ENCODE measurements at places on chromosomes 6 and 20. TPM values are rescaled to one million over a fixed set of nuclear protein-coding genes. Genes with fewer than 3 reads are reported as not detected.

Gene TAF11
- 49.4 TPM for total RNA-seq

Gene SH3BGRL2
- 10.8 TPM for total RNA-seq

Gene MUCL3
- total RNA-seq: not detected

Gene UNC93A
- total RNA-seq: not detected

Gene FOXF2
- total RNA-seq: not detected

Gene SPTLC3
- not detected for total RNA-seq

Gene LAMA5
- total RNA-seq: 86.4 TPM

Gene SPATS1
- total RNA-seq: not detected

Gene FAM217A
- total RNA-seq: not detected

Gene POFUT1
- total RNA-seq: 38.2 TPM

DNA sequence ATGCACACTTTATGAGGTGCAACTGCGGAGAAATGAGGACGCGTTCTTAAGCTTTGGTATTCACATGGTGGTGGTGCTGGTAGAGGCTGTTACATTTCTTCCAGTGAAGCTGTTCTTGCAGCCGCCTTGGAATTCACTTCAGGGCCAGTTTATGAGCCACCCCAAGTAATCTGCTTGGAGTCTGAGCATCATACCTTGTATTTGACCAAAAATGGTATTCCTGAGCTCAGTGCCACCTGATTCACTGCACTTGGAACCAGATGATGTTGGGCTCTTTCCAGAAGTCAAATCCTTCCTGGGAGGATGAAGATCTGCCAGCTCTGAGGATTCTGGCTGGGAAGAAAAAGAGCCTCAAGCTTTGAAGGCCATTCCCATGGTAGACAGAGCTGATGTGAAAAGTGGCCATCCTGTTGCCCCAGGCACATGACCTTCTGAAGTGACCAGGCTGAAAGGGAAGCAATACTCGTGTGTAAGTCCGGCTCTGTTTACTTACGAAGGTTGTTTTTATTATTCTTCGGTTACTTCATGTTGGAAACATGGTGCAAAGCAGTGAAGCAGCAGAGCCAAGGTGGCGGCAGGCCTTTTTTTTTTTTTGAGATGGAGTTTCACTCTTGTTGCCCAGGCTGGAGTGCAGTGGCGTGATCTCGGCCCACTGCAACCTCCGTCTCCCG, 7.7 kb downstream of the MANBAL start:
- H3K4me3 ChIP-seq: no peak overlapping the region
- H3K27me3 ChIP-seq: no peaks in the 10 kb centered on the region
- DNase-seq: no peak
- H3K27ac ChIP-seq: no peak overlapping the region

- no peaks in the 10 kb centered on the region for H3K4me1 ChIP-seq
- no peak for DNase-seq
- no peaks in the 10 kb centered on the region for H3K27me3 ChIP-seq
- no peak overlapping the region for H3K4me3 ChIP-seq
- H3K27ac ChIP-seq: no peak overlapping the region
These were observed 65.9 kb downstream of the PREP start for GRCh38 chr6:105336986-105337385.

DNA sequence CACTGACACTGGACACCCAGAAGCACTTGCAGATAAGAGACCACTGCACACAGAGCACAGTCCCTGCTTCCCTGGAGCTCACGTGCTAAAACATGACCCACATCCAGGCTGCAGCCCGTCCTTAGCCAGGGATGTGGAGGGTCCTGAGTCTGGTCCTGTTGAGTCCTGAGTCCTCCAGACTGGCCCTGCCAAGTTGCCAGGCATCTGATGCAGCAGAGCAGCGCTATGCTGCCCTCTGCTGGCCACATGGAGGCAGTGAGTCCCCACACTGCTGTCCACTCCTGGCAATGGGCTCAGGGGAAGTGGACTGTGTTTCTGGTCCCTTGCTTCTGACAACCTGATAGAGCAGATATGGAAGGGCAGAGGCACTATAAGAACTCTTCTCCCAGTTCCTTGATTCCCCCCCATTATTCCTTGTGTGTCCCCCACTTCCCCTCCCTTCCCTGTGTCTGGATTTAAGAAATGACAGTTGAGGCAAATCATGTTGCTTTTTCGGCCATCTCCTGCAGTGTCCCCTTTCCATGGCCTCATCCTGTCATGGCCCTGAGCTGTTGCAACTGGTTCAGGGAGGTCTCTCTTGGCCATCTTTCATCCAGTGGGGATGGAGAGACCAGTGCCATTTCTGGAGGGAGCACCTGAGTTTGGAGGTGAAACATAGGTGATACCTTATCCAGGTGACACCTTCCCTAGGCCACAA, 86.0 kb downstream of the DHX35 start:
- peak; percentile 87 for DNase-seq
- no peak overlapping the region for H3K4me3 ChIP-seq
- H3K4me1 ChIP-seq: peaks cover 16% of the 10 kb centered on the region
- H3K27me3 ChIP-seq: peaks cover 6% of the 10 kb centered on the region

GRCh38 chr6:75934643-75935472, 137.6 kb downstream of the IMPG1 start:
- no peaks in the 10 kb centered on the region for H3K27me3 ChIP-seq
- DNase-seq: peak; percentile 38
- no peaks in the 10 kb centered on the region for H3K36me3 ChIP-seq
- no peak overlapping the region for H3K4me3 ChIP-seq

- H3K4me1 ChIP-seq: peaks cover 63% of the 10 kb centered on the region
- no peak overlapping the region for H3K4me3 ChIP-seq
- DNase-seq: no peak
- peaks cover 63% of the 10 kb centered on the region for H3K36me3 ChIP-seq
- H3K27me3 ChIP-seq: no peaks in the 10 kb centered on the region
- no peak overlapping the region for H3K27ac ChIP-seq
These were observed 23.9 kb downstream of the NOL4L start for GRCh38 chr20:32560989-32561830.

- DNase-seq: no peak
- no peaks in the 10 kb centered on the region for H3K4me1 ChIP-seq
- H3K27ac ChIP-seq: no peak overlapping the region
- no peak overlapping the region for H3K4me3 ChIP-seq
- no peaks in the 10 kb centered on the region for H3K36me3 ChIP-seq
- no peaks in the 10 kb centered on the region for H3K27me3 ChIP-seq
These were observed 107.3 kb downstream of the EPB41L2 start for GRCh38 chr6:130955755-130956154.

DNA sequence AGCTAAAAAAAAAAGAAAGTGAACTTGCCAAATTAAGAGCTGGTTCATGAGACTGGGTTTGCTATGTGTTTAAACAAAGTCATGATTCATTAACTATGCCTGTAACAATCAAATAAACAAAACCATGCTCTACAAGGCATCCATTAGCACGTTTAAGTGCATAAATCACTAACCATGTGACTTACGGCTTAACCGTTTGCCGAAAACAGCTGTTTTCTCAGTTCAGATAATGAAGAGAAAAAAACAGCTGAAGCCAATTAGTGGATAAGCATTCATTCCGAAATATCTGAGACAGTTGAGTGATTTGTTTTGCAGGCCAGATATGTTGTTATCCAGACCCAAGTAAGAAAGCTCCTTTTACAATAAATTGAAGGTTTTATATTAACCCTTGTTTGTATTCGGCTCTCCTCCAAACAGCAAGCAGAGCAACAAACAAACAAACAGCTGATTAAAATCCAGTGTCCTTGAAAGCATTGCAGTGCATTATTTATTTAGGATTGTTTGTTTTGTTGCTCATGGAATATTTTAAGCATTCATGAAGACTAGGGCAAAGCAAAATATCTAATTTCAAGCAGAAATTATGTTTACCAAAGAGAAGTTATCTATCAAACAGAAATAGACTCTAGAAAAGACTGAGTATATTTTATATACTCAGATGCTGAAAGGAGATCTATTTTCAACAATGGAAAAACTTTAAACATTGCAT, 343.5 kb downstream of the RFPL4B start:
- no peak overlapping the region for H3K4me3 ChIP-seq
- H3K27me3 ChIP-seq: no peaks in the 10 kb centered on the region
- no peaks in the 10 kb centered on the region for H3K36me3 ChIP-seq
- no peak for DNase-seq

- no peak overlapping the region for H3K27ac ChIP-seq
- no peak overlapping the region for H3K4me3 ChIP-seq
- H3K27me3 ChIP-seq: no peaks in the 10 kb centered on the region
- no peaks in the 10 kb centered on the region for H3K36me3 ChIP-seq
- H3K4me1 ChIP-seq: no peaks in the 10 kb centered on the region
These were observed 261.3 kb downstream of the ESR1 start for GRCh38 chr6:152068622-152069261.

GRCh38 chr6:39835821-39836295, 43.7 kb downstream of the DAAM2 start:
- no peaks in the 10 kb centered on the region for H3K4me1 ChIP-seq
- no peaks in the 10 kb centered on the region for H3K36me3 ChIP-seq
- 0 out of 3 replicates have a peak, but pooled peaks cover 2% of the 10 kb centered on the region for H3K27me3 ChIP-seq
- no peak overlapping the region for H3K27ac ChIP-seq
- H3K4me3 ChIP-seq: no peak overlapping the region

DNA sequence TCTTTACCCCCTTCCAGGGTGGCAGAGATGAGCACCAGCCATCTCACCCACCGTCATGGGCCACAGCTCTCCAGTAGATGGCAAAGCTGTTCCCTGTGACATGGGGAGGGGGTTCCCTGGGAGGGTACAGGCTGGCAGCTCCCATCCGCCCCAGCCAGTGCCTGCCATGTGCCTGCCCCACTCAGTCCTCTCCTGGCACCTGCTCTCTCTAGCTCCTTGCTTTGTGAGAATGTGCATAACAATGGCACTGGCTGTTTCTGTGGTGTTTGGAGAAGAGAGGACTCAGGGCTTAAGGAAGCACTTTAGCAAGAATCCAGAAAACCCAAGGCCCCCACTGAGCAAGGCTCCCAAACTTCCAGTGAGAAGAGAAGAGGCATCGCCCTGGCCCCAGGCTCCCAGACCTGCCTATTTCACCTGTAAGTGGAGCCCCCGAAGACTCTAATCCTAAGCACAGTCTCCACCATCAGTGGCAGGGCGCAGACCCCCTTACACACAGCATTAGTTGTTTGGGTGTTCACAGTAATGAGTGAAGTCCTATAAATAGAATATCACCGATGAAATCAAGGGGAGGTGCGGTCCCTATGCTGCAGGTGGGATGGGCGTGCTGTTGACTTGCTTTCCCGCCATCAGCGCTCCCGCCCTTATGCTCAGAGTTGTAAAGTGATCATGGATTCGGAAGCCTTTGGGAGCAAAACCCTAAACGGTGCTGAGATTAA, 110.2 kb downstream of the AGPAT4 start:
- H3K27me3 ChIP-seq: no peaks in the 10 kb centered on the region
- DNase-seq: no peak
- H3K4me1 ChIP-seq: peaks cover 7% of the 10 kb centered on the region
- H3K4me3 ChIP-seq: no peak overlapping the region
- no peak overlapping the region for H3K27ac ChIP-seq

DNA sequence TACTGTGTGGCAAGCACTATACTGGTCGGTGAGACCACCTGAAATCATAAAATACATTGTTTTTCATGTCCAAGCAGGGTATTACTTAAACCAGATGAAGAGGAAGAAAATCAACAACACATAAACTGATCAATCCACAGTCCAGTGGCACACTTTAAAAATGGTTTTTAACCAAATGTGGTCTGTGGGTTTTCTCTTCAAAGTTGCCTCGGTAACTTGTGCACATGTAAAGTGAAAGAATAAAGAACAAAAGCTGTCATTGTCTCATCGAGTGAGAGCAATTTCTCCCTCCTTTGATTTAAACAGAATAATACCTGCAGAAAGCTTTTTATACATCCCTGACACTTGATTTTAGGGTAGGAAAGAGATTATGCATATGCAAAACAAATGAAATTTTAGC, 3.7 kb downstream of the FLRT3 start:
- no peak overlapping the region for H3K27ac ChIP-seq
- H3K36me3 ChIP-seq: no peaks in the 10 kb centered on the region
- DNase-seq: no peak
- no peaks in the 10 kb centered on the region for H3K27me3 ChIP-seq
- no peaks in the 10 kb centered on the region for H3K4me1 ChIP-seq

DNA sequence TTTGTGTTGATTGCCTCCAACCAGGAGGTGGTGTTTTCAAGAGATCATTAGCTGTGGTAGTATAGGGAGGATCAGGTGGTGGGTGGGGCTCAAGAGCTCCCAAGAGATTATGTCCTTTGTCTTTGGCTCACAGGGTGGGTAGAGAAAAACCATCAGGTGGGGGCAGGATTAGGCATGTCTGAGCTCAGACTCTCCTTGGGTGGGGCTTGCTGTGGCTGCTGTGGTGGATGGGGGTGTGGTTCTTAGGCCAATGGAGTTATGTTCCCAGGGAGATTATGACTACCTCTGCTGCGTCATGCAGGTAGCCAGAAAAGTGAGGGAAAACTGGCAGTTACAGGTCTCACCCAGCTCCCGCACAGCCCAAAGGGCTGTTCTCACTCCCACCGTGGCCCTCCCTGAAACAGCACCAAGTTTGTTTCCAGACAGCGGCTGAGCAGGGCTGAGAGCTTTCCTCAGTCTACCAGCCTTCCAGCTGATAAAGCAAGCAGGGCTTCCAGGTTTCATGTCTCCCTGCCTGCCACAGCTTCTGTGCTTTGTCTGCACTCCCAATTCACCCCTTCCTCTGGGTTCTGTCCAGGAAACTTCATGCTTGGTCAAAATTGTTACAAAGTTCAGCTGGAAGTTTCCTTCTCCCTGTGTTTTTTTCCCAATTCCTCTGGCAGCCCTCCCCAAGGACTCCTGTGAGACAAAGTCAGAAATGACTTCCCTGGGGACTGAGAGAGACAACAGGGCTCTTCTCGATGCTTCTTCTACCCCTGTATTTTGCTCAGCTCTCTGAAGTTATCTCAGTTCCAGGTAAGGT, 481.1 kb upstream of the MAN1A1 start:
- H3K27ac ChIP-seq: no peak overlapping the region
- H3K36me3 ChIP-seq: no peaks in the 10 kb centered on the region
- H3K4me3 ChIP-seq: no peak overlapping the region
- DNase-seq: no peak
- no peaks in the 10 kb centered on the region for H3K27me3 ChIP-seq
- H3K4me1 ChIP-seq: no peaks in the 10 kb centered on the region

DNA sequence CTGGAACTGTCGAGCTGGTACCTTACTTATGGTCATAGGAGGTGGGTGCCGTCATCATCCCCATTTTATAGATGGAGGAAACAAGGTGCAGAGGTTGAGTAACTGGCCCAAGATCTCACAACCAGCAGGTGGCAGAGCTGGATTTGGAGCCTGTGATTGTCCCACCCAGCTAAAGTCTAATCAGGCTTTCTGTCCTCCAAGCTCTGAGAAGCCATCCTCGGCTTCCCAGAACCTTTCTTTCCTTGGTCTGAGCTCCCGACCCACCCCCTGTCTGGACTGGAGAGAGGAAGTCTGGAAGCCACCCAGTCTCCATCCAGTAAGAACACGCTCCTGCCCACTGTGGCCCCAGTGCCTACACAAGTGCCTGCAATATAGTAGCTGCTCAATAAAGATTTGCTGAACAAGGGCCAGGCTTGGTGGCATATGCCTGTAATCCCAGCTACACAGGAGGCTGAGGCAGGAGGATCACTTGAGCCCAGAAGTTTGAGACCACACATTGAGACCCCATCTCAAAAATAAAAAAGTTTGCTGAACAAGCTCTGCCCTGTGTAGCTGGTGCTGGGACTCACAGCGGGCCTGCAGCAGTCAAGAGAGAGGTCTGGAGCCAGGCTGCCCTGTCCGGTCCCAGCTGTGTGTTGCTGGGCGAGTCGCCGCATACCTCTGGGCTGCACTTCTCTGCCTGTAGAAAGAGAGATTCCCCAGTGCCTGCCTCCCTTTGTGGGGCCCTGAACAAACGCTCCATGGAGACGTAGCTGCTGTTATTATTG, 32.5 kb upstream of the DLGAP4 start:
- H3K27ac ChIP-seq: no peak overlapping the region
- peaks cover 3% of the 10 kb centered on the region for H3K4me1 ChIP-seq
- no peaks in the 10 kb centered on the region for H3K36me3 ChIP-seq
- DNase-seq: no peak
- H3K27me3 ChIP-seq: peaks cover 21% of the 10 kb centered on the region

GRCh38 chr20:15162079-15162647, 824.8 kb upstream of the FLRT3 start:
- H3K27ac ChIP-seq: no peak overlapping the region
- H3K4me1 ChIP-seq: no peaks in the 10 kb centered on the region
- no peaks in the 10 kb centered on the region for H3K27me3 ChIP-seq
- no peaks in the 10 kb centered on the region for H3K36me3 ChIP-seq
- H3K4me3 ChIP-seq: no peak overlapping the region

Measured in K562 (cell line).